ENCODE measurements at places on chromosomes 1 and 21. TPM values are rescaled to one million over a fixed set of nuclear protein-coding genes. Genes with fewer than 3 reads are reported as not detected.
A peak's percentile ranks its signal among the peaks of the same experiment; 100 is the strongest.

- peak; percentile 82 for DNase-seq
These were observed 700 bp upstream of the SYDE2 start for GRCh38 chr1:85201340-85202091.

GRCh38 chr1:225817611-225818061, 7.7 kb downstream of the EPHX1 start:
- peak; percentile 80 for DNase-seq

DNA sequence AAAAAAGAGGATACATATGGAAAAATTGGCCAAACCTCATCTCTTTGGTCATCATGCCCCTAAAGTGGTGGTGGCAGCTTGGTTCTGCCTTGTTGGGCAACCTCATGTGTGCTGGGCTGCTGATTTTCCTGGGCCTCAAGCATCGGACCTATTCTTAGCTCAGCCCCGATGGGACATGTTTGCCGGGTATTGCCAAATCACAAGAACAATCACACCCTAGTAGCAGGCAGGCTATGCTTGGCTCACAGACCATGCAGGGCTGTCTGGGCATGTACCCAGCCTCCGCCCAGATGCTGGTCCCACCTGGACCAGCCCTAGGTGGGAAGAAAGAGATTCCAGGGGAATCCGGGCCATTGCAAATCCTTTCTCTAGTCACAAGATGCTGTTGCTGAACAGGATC, 189.4 kb upstream of the FGGY start:
- DNase-seq: no peak

GRCh38 chr1:114122941-114123618, 30.6 kb downstream of the SYT6 start:
- DNase-seq: no peak

GRCh38 chr1:61951731-61952580, 209.7 kb downstream of the PATJ start:
- DNase-seq: no peak

DNA sequence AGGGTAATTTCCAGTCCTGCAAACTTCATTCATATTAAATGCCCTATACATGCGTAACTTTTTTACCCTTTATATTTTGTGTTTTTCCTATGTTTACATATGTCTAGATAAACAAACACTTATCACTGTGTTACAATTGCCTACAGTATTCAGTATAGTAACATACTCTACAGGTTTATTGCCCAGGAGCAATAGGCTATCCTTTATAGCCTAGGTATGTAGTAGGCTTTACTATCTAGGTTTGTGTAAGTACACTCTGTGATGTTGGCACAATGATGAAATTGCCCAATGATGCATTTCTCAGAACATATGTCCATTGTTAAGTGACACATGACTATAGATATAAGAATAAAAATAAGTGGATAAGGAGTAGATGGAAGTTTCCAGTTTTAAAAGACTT, 345.5 kb upstream of the C1orf87 start:
- no peak for DNase-seq

DNA sequence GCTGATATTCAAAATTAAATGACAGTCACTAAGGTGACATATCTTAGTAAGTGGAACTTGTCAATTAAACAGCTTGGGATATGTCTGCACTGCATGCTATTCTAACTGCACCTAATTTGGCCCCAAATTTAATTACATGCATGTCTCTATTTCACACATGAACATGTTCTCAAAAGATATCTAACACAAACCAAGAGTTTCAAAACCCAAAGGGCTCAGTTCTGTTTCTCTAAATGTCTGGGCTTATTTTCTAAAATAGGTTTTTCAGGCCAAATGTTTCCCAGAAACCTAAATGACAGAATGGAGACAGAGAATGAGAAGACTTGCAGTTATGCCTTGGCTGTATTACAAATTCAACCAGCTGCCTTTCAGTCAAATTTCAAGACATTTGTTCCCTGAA, 11.3 kb downstream of the RAB29 start:
- DNase-seq: no peak

DNA sequence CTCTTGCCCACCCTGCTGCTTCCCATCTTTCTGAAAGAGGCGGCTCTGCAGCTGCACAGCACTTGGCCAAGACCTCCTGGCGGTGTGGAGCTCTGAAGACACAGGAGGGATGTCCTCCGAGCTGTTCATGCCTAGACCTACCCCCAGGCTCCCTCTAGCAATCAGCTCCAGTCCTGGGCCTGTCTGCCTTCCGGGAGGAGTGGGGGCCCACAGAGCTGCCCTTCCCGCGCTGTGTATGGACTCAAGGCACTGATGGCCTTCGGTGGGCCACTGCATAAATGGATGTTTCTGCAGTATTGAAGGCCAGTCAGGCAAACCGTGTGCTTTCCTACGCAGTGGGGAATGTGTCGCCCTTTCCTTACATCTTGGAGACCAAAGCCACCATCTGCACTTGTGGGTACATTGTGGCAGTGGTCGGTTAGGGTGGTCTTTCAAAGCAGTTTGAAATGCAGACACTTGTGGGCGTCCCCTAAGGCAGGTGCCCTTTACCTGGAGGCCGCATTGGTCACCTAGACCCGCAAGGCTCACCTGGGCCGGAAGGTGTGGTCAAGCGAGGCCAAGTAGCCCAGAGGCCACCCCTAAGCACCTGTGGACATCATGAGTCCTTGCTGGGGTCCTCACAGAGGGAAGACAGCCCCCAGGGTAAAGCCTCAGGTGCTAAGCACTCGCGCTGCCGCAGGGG, 912 bp upstream of the PKNOX1 start:
- DNase-seq: peak; percentile 62

- DNase-seq: no peak
These were observed 57.4 kb downstream of the SLX9 start for GRCh38 chr21:44996983-44997936.

DNA sequence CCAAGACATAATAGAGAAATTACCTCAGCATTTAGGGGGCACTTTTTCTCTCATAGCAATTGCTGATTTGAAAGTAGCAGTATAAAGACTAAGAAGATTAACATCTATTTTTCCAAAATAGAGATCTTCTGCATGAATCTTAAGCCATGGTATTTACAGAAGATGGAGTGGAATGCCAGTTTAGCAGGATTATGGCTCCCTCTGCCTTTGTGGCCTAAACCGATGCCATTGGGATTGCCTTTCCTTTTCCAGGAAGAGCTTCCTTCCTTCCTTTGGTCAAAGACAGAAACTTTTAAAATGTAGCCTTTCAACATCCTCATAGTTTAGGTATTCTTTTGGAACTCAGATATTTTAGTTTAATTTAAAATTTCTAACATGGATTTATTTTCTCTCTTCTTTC, 39.4 kb downstream of the CFHR5 start:
- DNase-seq: no peak

GRCh38 chr1:53115403-53116306, 26.8 kb downstream of the SLC1A7 start:
- DNase-seq: no peak

DNA sequence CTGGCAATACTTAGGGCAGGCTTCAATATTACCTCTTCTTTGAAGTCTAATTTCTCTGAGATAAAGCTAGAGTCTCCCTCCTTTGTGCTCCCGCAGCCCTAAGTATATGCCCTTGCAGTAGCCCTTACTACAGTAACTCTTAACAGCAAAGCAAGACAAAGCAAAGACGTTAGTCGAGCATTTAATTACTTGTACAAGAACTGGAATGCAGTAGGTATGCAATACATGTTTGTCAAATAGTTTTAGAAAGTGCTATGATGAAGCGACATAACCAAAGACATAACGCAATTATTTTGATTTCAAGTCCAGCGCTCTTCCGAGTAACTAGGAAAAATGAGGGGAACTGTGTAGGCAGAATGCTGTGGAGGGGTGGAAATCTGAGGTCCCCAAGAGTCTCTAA, 1.6 kb downstream of the P3H1 start:
- no peak for DNase-seq

Gene DCST1
- total RNA-seq: 0.31 TPM

Gene FALEC
- total RNA-seq: not detected

Gene NCF2
- total RNA-seq: 29.6 TPM

Gene RSPH1
- total RNA-seq: 0.58 TPM

Gene LRRC8C
- total RNA-seq: 19.6 TPM

All from sciatic nerve (tissue), 2 donors.